Lower lobe of right lung (tissue), 2 donors: ENCODE measurements at places on chromosomes 6 and 20.

- no peak for DNase-seq
Measured at GRCh38 chr6:122363769-122364483, 35.5 kb upstream of the HSF2 start.

DNA sequence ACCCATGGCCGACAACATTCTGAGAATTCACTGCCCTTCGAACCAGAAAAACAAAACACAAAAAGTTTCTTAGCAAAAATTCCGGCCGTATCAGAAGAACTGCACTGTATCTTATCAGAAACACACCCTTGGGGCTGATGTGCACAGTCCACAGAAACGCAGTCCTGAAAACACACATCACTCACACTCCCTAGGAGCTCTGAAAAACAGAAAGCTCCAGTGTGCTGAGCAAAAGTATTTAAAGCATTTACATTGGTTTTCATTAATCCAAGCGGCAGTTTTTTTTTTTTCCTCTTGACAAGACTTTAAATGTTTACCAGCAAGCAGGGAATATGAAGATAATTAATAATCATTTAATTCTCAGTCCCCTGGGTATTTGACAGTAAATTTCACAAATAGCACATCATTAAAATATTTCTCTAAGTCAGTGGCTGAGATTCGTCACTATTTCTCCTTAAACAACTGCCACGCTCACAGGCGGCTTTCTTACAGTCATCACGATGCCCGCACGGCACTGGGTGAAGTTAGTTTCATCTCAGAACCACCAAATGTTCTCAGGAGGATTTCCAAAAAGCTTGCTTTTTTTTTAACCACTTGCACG is 13.3 kb downstream of the NFATC2 start:
- DNase-seq = no peak

DNA sequence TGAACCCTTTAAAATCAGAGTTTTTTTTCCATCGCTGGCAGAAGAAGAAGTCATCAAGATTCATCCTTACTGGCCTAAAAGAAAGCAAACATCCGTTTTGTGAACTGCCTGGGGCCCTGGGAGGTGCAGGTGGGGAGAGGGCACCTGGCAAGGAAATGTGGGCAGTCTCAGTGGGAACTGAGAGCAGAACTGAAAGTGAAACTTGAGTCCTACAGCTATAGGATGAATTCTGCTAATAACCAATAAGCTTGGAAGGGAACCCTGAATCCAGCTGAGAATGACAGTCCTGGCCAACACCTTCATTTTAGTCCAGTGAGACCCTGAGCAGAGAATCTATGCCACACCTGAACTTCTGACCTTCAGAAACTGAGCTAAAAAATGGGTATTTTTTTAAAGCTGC is 130.1 kb upstream of the ASCC3 start:
- DNase-seq = no peak

DNA sequence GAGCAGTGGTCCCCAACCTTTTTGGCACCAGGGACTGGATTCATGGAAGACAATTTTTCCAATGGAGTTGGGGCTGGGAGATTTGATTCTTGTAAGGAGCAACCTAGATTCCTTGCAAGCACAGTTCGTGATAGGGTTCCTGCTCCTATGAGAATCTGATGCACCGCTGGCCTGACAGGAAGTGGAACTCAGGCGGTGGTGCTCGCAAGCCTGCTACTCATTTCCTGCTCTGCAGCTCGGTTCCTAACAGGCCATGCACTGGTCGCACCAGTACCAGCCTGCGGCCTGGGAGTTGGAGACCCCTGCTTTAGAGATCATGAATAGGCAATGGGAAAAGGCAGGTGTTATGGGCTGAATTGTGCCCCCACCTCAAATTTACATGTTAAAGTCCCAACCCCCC is 131.2 kb downstream of the PFDN4 start:
- no peak for DNase-seq
